ENCODE measurements at places on chromosomes 5 and 9.

- DNase-seq, result no peak
Observed at GRCh38 chr5:10565785-10566542, 2.1 kb downstream of the ANKRD33B start.

- DNase-seq, result no peak
Observed at GRCh38 chr5:178115136-178115813, 1.9 kb downstream of the N4BP3 start.

- DNase-seq, result no peak
Observed at GRCh38 chr5:177428574-177429217, 2.2 kb downstream of the GRK6 start.

- DNase-seq, result no peak
Observed at GRCh38 chr9:120909904-120910303, 16.7 kb downstream of the TRAF1 start.

DNA sequence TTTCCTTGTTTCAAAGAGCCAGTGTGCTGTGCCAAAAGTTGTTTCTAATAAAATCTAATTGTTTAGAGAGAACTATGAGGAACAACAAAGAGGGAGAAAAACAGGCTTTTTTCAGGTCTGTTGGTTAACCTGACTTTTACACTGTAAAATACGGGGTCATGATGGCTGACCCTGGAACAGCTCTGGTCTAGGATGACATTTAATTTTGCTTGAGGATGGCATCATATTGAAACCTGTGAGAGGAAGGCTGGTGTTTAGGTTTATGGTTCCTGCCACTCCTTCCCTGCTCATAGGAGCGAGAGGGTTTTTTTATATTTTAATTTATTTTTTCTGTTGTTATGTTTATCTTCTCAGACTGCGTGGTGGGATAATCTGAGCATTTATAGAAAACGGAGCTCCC lies 327.6 kb downstream of the KDM4C start:
- no peak for DNase-seq

- DNase-seq, result no peak
Observed at GRCh38 chr9:16823906-16824305, 46.6 kb downstream of the BNC2 start.

DNA sequence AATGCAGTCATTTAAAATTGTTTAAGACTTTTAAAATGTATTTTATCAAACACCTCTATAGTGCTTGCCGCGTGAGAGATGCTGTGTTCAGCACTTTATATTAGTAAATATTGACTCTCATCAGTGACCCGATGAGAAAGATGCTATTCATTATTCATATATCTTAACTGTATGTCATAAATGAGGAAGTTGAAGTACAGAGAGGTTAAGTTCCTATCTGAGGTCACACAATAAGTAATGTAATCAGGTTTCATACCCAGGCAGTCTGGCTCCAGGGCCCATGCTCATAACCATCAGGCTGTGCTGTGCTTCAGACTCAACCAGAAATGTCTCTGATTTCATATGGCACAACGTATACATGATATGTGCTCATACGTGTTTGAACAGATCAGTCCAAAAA lies 119.0 kb downstream of the SV2C start:
- DNase-seq, result no peak

DNA sequence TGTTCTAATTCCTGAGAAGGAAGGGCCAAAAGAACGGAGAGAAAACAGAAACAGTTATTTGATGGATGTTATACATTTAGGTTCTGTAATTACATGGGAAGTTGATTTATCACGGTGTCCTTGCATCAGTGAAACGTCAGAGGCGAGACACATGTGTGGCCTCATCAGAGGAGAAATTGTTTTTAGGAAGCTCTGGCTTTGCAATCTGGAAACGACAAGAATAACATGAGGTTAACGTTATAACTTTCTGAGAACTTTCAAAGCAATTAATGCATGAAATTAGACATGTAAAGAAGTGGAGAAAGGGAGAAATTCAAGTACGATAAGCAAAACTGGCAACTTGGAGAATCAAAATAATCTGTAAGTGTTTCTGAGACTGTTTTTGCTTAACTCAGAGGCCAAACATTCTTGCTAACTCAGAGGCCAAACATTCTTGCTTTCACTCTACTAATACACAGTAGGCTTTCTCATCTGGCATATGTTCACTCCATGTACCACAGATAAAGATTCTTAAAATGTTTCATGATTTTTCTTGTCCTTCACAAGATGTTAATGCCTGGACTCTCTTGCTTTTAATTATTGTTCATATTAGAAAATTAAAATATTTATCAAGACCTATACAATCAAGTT lies 933.0 kb downstream of the TLE4 start:
- DNase-seq, result peak; percentile 22

GRCh38 chr9:90176901-90177300 lies 465.7 kb downstream of the DIRAS2 start:
- no peak for DNase-seq
